ENCODE measurements at places on chromosomes 12 and 14. TPM values are rescaled to one million over a fixed set of nuclear protein-coding genes. Genes with fewer than 3 reads are reported as not detected.

Gene TMTC1
- total RNA-seq, result not detected

Gene OASL
- total RNA-seq, result 1.9 TPM

Gene FBXW8
- total RNA-seq, result 18.3 TPM

Gene DAO
- total RNA-seq, result not detected

Gene GXYLT1
- total RNA-seq, result 10.8 TPM

Gene GDF3
- total RNA-seq, result not detected

Gene MUCL1
- not detected for total RNA-seq

Gene SOCS2
- total RNA-seq, result 2.9 TPM

Gene TRIM9
- 2.2 TPM for total RNA-seq

Gene FBLN5
- total RNA-seq, result 8.1 TPM

Gene DUSP6
- 0.57 TPM for total RNA-seq

Gene CLEC4A
- 2.9 TPM for total RNA-seq

Gene GALNT4
- total RNA-seq, result 7.3 TPM

Gene CFAP73
- total RNA-seq, result 0.39 TPM

Gene BCL2L14
- total RNA-seq, result not detected

Gene DICER1
- total RNA-seq, result 64.2 TPM

Gene CLEC14A
- not detected for total RNA-seq

Gene NFE2
- total RNA-seq, result not detected

Gene FOXG1
- total RNA-seq, result not detected

Gene ST8SIA1
- 1.6 TPM for total RNA-seq

Gene OR6C3
- total RNA-seq, result not detected

Gene SLC7A7
- total RNA-seq, result 2.6 TPM

Gene CTSG
- total RNA-seq, result not detected

Gene FOXM1
- not detected for total RNA-seq

Gene PZP
- total RNA-seq, result not detected

Gene C12orf42
- total RNA-seq, result 16.8 TPM

Gene RILPL2
- 3.3 TPM for total RNA-seq

Gene REP15
- not detected for total RNA-seq

Gene MYF5
- total RNA-seq, result not detected

Gene FSCB
- not detected for total RNA-seq

Gene SERPINA3
- total RNA-seq, result not detected

Gene C3AR1
- total RNA-seq, result 1.5 TPM

Gene LRFN5
- not detected for total RNA-seq

Gene TSPAN11
- total RNA-seq, result not detected

Gene SERPINA10
- total RNA-seq, result not detected

Gene TAS2R46
- 0.71 TPM for total RNA-seq

Gene KCNA1
- total RNA-seq, result not detected

Gene CLEC9A
- not detected for total RNA-seq

Gene BBOF1
- 3.0 TPM for total RNA-seq

Gene KRT71
- total RNA-seq, result not detected

Gene PLEK2
- 1.3 TPM for total RNA-seq

Gene MFAP5
- total RNA-seq, result not detected

Gene PROX2
- 0.52 TPM for total RNA-seq

Gene AKAP6
- total RNA-seq, result 4.6 TPM

Gene TMCC3
- total RNA-seq, result 0.18 TPM

Gene P2RX2
- total RNA-seq, result not detected

Gene ARHGDIB
- total RNA-seq, result 937 TPM

Gene KRT79
- not detected for total RNA-seq

Gene EPS8
- 1.1 TPM for total RNA-seq

Gene CIROP
- not detected for total RNA-seq

Gene ABCD2
- 22.9 TPM for total RNA-seq

Gene SRRM4
- not detected for total RNA-seq

Gene EFCAB11
- 2.8 TPM for total RNA-seq

Gene TGFB3
- 9.6 TPM for total RNA-seq

Gene ASIC1
- total RNA-seq, result 11.7 TPM

Gene RFLNA
- total RNA-seq, result not detected

Gene MARCHF9
- 59.5 TPM for total RNA-seq

Gene BCL11B
- 206 TPM for total RNA-seq
